Mucosa of gallbladder (tissue), 1 donor: ENCODE measurements at places on chromosomes 3 and 15. TPM values are rescaled to one million over a fixed set of nuclear protein-coding genes. Genes with fewer than 3 reads are reported as not detected.

TMEM207 gene
- total RNA-seq: not detected

- DNase-seq: peak; percentile 15
Measured at GRCh38 chr3:30269751-30270445, 336.5 kb upstream of the TGFBR2 start.

- peak; percentile 89 for DNase-seq
Measured at GRCh38 chr3:49276475-49277382, at the start of gene C3orf62. TSS of gene C3orf62 (minus strand) at chr3:49277232. CDS start at chr3:49276872, 360 bp downstream.

DNA sequence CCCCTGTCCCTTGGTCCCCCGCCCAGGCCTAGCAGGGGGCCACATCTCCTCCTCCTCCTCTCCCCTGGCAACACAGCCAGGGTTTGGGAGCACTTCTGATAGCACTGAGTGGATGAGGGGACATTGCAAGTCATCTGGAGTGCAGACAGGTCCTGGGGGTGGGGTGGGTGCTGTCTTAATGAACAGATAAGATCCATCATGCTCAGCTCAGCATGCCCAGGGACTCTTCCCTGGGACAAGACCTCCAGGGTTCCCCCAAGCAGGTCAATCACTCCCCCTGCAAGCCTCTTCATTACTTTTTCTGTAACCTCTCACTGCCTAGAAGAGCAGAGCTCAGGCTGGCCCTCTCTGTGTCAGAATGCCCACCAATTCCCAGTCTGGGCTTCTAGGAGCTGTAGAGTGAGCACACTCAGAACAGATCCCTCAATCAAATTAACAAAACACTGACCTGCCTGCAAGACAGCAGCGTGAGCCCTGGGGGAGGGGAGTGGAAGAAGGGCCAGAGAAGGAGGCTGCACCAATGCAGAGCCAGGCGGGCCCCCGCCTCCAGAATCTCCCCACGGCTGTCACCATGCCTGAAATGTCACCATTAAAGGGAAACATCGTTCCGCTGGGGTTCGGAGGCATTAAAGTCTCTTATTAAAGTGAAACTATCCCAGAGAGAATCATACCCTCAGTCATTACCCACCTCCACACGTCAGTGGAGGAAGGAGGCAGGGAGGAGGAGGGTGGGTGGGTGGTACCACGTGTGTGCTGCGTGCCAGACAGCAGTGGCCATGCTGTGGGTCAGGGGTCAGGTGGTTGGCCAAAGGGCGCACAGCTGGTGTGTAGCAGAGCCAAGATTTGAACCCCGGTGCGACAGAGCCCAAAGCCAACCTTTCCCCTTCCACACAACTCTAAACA lies 114.7 kb upstream of the LINGO1 start:
- no peak for DNase-seq

DNA sequence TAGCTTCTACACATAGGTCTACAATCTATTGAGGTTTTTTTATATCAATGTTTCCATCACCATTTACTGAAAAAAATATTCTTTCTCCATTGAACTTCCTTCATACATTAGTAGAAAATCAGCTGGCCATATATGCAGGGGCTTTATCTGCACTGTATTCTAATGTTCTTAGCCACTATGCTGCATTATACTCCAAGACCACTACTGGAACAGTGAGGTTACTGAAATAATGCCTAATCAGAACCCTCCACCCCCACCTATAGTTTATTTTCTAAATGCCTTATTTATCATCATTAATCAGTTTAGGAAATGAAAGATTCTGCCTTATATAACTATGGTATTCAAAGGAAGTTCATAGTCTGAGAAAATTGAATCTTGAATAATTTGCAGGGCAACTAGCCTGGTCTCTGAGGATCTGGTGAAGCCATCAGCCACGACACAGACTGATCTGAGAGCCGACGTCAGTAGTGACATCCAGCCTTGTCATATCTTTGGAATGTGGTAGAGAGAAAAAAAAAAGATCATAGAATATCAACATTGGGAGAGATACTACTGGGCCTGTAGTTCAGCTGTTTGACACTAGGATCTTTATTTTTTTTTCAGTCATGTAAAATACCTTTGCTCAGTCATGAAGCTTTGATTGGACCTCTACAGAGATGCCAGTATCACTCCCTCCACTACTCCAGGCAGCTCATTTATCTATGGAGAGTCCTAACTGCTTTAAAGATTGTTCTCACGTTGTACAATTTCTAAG lies 66.6 kb downstream of the P3H2 start:
- DNase-seq: no peak

EFHB gene
- 0.75 TPM for total RNA-seq

TMC3 gene
- 0.06 TPM for total RNA-seq

DNA sequence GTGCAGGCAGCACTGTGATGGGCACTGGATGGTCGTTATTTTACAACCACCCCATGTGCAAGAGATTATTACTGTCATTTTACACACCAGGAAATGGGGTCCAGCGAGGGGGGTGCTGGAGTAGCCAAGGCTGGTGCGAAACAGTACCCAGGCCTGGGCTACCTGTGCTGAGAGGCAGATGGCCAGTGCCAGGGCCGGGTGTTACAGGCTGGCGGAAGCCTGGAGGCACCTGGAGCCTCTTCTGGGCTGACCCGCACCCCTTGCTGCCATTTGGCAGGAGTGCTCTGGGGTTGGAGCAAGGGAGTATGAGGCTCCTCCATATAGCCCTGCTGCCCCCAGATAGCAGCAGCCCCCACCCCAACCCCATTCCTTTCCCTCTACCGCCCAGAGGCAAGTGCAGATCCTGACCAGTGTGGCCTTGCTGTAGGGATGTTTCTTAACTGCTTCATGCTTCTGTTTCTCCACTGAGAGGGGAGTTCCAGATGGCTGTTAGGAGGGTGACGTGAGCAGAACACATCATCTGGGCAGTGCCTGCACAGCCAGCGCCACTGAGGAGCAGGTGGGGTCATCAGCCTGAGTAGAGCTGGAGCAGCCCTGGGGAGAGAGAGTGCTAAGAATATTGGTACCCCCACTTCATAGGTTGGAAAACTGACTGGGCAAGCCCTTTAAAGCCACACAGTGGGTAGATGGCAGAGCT lies 15.3 kb downstream of the SNX33 start:
- no peak for DNase-seq

GRCh38 chr3:190051641-190052040 lies 69.1 kb downstream of the P3H2 start:
- DNase-seq: no peak

RARRES1 gene
- total RNA-seq: 6.3 TPM

DNA sequence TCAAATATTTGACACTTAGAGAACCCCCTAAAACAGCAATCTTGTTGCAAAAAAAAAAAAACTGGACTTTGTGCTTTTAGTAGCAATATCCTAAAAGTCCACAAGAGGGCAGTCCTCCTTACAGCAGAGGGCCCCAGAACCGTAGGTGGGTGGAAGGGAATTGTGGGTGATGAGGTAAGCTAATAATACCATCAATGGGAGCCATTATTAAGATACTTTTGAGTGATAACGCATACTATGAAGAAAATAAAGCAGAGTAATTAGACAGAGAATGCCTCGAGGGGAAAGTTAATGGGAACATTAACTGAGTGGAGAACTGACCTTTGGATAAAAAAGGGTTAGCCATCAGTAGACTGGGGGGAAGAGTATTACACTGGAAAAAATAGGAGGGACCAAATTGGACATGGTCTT lies 229.9 kb downstream of the THRB start:
- DNase-seq: no peak

GRCh38 chr15:29672446-29672845 lies 149.8 kb downstream of the TJP1 start:
- DNase-seq: no peak

KBTBD12 gene
- 2.1 TPM for total RNA-seq

GOLGA6B gene
- not detected for total RNA-seq

- no peak for DNase-seq
Measured at GRCh38 chr3:5051772-5052171, 70.3 kb upstream of the ARL8B start.

DNA sequence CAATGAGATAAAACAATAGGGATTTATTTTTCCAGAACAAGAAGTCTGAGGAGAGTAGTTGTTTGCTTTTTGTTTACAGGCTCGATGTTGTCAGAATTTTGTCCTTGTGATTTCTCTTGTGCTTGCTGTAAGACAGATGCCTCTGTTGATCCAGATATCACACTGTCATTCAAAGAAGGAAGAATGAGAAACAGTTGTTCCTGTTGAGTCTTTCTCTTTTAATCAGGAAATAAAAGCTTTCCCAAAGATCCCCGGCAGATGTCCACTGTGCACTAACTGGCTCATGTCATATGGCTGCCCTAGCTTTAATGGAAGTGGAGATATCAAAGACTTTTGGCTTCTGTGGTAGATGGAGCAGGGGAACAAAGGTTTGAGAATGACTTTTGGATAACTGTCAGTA lies 6.8 kb downstream of the SERPINI1 start:
- no peak for DNase-seq

GOLGA6L4 gene
- 1.8 TPM for total RNA-seq

P2RY1 gene
- total RNA-seq: 9.1 TPM

PCBP4 gene
- total RNA-seq: 45.1 TPM

DNA sequence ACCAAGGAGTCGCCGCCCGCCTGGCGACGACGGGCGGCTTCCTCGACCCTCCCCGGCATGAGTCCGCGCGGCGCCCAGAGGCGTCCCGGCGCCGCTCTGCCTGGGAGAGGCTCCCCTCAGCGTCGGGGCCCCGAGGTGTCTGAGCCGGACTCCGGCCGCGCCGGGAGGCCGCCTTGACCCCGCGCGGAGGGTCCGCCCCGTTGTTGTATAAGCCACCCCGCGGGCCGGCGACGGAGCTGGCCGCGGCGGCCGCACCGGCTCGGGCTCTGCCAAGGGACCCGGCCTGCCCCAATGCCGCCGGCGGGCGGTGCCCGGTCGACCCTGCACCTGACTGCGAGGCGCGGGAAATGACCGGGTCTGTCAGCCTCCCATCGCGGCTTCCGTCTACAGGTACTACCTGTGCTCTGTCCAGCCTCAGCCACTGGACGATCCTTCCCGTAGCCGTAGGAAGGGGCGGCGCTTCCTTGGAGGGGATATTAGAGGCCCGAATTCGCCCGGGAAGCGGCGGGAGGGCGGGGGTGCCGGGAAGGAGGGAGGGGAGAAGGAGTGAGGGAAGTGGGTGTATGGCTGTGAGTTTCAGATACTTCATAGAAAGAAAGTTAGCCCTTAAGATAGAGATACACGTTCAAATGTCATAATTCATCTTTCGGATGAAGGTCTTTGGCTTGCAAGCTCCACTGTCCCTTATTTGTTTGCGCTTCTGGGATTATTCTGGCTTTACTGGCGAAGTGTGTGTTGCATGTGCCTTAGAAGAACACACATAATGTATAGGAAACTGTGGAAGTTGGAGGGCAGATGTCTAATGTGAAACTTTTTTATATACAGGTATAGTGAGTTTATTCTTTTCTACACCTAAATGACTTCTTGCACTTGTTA lies 620 bp downstream of the ABHD5 start:
- peak; percentile 57 for DNase-seq

- DNase-seq: no peak
Measured at GRCh38 chr3:103227651-103228050, 792.8 kb downstream of the ZPLD1 start.

- no peak for DNase-seq
Measured at GRCh38 chr3:43490640-43491185, 131.1 kb downstream of the ANO10 start.

DNA sequence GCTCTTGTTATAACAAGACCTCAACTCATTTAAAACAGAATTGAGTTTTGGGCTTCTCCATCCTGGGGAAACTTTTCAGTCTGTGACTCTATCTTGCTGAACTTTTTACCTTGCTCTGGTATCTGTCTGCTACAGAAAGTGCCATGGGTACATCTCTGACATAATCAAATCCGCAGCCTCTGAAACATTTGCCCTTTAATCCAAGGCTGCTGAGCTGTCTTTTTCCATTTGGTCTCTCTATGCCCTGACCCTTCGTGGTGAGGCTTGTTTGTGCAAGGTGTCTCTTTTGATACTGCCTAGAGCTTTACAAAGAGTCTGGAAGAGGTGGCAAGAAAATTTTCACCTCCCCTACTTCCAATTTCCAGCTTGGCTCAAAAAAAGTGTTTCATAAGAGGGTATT lies 11.3 kb downstream of the TMEM108 start:
- DNase-seq: no peak
